Activated CD8-positive, alpha-beta memory T cell treated with anti-CD3 and anti-CD28 coated beads for 4 hours (primary cell): ENCODE measurements at places on chromosomes 13 and 19.

- peak; percentile 58 for DNase-seq
Measured at GRCh38 chr19:16070366-16070990, 5.8 kb upstream of the TPM4 start.

DNA sequence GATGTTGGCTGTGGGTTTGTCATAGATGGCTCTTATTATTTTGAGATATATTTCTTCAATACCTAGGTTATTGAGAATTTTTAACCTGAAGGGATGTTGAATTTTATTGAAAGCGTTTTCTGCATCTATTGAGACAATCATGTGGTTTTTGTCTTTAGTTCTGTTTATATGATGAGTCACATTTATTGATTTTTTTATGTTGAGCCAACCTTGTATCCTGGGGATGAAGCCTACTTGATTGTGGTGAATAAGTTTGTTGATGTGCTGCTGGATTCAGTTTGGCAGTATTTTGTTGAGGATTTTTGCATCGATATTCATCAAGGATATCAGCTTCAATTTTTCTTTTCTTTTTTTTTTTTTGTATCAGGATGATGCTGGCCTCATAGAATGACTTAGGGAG lies 29.4 kb downstream of the NBEA start:
- DNase-seq = no peak

DNA sequence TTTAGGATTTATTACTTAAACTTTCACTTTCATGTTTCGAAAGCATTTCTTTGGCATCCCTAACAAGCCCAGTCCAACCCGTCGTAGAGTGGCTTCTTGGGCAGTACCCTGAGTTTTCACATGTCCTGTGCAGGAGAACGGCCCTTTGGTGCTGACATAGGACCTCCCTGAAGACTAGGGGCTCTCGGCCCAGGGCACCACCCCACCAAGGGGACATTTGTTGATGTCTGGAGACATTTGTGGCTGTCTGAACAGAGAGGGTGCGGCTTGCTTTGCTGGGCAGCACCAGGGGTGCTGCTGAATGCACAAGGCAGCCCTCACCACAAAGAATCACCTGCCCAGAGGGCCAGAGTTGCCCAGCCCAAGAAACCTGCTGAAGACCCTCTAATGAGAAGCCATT lies 30.6 kb downstream of the CUL4A start:
- no peak for DNase-seq

DNA sequence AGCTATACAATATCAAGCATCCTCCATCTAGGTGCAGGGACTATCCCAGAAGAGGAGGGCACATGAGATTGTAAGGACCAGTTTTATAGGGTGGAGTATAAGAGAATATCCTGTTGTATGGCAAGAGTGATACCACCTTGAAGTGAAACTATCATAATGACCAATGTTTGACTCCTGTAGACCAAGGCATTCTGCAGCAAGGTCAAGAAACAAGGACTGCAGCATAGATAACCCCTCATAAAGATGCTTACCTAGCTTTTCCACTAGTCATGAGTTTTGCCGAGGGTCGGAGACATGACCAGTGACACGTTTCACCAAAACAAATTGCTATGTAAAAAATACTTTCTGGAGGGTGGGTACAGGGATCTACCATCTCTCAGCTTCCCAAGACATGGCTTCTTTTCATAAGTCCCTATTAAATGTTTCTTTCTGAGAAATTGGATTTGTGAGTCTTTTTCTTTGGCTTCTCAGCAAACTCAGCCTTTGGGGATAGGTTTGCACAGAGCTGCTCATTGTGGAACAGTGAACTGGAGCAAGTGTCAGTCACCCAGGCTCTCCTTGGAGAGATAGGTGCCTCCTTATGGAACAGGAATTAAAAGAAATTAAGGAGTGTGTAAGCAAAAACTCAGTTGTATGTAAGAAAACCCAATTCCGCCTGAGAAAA lies 28.2 kb upstream of the CYSLTR2 start:
- no peak for DNase-seq

DNA sequence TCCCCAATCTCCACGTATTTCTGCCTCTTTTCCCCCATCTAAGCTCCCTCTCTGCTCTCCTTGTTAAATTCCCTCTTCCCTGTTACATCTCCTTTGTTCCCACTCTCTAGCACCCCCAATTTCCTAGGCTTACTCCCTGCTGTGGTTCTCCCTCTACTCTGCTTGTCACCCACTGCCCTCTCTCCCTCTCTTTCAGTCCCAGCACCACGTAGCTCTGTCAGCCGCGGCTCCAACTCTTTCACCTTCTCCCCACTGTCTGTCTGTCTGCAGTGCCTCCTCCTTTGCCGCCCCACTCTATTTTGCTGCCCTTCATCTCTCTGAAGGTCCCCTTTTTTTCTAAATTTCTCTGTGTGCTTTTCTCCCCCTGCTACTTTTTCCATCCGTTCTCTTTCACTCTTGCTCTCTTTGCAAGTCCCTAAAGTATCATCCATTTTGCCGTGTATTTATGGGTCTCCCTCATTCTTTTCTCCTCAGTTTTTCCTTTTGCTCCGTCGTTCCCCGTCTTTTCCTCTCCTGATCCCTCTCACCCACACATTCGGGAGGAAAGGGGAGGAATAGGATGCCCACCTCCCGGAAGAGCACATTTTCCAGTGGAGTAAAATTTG lies 937 bp downstream of the ZNF841 start:
- DNase-seq = no peak

GRCh38 chr13:46297361-46297811 lies 85.7 kb downstream of the LRRC63 start:
- DNase-seq = no peak

DNA sequence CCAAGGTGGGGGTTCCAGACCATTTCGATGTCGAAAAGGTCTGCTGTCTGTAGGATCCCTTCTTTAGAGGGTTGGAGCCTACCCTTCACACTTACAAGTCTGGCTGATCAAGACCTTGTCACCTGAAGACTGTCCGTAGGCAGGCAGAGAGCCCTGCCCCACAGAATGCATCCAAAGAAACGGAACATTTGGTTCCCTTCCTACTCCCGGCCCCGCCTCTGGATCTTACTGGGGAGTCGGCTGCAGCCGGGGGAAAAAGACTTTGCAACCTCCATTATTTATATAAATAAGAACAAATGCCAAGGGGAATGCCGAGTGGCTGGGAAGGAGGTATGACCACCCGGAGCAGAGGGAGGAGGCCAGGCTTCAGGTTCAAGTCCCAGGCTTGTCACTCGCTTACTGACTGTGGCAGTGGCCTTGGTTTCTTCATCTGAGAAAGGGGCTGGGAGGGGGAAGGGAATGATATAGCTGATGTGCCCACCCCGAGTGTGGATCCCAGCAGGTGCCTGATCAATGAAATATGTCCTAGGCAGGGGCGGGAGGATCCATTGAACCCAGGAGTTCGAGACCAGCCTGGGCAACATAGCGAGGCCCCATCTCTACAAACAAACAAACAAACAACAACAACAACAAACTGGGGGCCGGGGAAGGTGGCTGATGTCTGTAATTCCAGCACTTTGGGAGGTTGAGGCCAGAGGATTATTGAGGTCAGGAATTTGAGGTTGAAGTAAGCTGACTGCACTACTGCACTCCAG lies 48.7 kb downstream of the RFX2 start:
- DNase-seq = no peak

DNA sequence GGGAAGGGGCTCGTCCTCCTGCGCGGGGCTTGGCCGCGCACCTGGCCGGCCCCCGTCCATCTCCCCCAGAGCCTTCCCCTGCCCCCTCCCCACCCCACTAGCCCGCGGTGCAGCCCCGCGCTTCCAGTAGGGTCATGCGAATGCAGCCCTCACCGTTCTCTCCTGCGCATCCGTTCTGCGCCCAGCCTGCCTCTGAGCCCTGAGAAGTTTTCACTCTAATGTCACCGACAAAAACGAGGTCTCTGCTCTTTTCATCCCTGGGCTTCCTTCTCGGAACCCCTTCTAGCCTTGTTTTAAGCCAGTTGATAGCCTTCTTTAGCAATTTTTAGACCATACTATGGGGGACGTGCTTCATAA lies 97.4 kb downstream of the ATP8A2 start:
- DNase-seq = no peak

DNA sequence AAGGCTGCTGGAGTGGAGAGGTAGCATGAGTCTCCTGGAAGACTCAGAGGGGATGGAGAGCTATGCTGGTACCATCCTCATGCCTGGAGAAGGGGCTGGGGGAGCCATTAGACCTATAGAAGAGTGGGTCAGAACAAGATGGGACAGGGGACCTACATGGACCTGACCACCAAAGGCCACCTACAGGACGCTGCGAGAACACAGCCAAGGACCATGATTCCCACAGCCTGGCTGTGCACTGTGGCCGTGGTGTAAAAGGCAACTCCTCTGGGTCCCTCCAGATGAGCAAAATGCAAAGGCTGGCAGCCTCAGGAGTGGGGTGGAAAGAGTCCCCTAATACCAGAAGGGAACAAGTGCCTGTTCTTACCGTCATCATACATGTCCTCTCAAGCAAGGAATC lies 216.2 kb downstream of the SLC7A1 start:
- DNase-seq = no peak

GRCh38 chr13:91805605-91806004 lies 407.2 kb downstream of the GPC5 start:
- DNase-seq = no peak

GRCh38 chr19:45994456-45994997 lies 740 bp upstream of the CCDC61 start:
- no peak for DNase-seq

GRCh38 chr13:104832231-104832630 lies 1703.2 kb downstream of the EFNB2 start:
- no peak for DNase-seq

GRCh38 chr13:75801388-75801945 lies 165.3 kb downstream of the LMO7 start:
- no peak for DNase-seq

- DNase-seq = no peak
Measured at GRCh38 chr13:42064259-42064658, 15.8 kb downstream of the DGKH start.

DNA sequence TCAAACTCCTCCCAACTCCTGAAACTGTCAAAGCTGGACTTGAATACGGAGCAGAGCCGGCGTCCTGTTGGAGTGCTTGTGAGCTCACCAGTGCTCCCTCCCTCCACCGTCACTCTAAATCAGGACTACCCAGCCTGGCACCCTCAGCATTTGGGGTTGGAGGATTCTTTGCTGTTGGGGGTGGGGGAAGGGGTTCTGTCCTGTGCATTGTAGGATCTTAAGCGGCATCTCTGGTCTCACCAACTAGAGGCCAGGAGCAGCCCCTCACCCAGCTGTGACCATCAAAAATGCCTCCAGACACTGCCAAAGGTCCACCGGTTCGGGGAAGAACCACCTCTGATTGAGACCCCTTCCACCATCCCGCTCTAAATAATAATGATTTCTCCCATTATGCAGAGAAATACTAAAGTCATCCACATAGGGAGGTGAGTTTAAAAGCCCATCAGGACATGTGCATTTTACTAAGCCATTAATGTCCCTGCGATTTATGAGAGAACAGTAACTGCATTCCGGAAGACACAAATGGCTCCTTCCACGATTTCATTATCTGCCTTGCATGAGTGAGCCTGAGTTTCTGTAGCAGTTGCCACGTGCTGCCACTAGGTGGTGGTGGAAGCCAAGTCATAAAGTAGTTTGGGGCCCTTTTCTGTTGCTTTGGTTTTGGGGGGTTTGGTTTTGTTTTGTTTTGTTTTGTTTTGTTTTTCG lies 16.1 kb upstream of the USP29 start:
- peak; percentile 14 for DNase-seq

GRCh38 chr13:23509781-23510543 lies 60.2 kb upstream of the TNFRSF19 start:
- DNase-seq = no peak

- no peak for DNase-seq
Measured at GRCh38 chr19:2429917-2430535, 2.6 kb upstream of the TIMM13 start.

GRCh38 chr13:101627556-101627943 lies 175.1 kb downstream of the ITGBL1 start:
- no peak for DNase-seq

GRCh38 chr19:33441277-33441699 lies 67.8 kb downstream of the CEBPG start:
- no peak for DNase-seq

DNA sequence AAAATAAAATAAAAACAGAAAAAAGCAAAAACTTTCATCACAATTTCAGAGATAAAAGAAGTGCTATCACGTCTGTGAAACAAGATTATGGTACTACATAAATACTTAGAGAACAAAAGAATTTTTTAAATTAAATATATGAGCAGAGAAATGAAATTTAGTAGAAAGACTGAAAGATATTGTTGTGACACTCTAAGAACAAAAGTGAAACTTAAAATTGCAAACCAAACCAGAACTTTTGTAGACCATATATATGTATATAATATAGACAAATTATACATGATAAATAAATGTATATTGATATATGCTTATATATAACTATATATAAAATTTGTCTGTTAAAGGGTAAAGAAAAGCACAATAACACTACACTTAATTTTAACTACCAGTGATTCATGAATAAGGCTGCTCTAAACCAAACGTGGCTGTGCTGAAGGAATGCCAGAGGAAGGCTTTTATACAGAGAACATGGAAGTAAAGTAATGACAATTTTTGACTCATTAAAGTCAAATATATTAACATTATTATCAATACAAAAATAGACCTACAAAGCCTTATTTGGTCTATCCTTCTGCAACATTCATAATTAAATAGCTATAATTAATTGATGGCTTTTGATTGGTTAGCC lies 1516.7 kb upstream of the PCDH20 start:
- no peak for DNase-seq

- peak; percentile 42 for DNase-seq
Measured at GRCh38 chr19:44141191-44142058, at the start of gene ZNF234. Gene ZNF234 (plus strand): TSS chr19:44141554. CDS start chr19:44144633, 3,079 bp downstream.

DNA sequence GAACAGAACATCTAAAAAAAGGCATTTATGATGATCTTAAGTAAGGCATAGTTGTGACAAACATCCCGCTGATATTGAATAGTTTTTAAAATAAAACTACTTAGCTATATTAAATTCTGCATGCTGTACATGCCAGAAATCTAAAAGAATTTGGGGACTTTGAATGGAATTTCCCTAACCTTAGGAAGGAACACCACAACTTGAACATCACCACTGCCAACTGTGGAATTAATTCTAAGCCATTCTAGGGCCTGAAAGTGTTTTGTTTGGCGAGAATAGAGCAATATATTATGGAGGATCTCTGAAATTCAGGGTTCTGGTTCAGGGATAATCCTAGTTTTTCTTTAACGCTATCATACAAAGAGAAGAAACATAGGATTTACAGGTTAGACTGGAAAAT lies 17.8 kb upstream of the LATS2 start:
- DNase-seq = no peak

DNA sequence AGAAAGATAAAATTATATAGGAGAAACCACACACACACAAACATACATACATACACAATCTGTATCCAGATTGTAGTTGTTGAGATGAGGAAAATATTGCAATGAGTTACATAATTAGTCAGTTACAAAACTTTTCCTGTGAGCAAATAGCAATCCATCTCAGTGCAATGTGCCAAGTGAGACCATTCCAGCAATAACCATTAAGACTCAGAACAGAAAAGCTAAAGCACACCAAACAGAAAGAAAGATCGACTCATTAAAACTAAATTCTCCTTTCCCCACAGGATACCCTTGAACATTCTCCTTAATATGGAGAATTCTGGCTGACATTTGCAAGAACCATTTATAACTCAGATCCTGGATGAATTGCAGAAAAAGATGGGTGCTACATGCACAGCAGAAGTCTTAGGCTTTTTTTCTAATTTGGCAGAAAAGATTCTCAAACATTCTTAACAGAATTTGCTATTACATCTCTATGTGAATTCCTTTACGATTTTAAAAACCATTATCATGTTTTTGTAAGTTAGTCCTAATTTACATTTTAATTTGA lies 1341.2 kb upstream of the SPRY2 start:
- no peak for DNase-seq
